Fibroblast of lung (primary cell): ENCODE measurements at places on chromosomes 11 and 22. TPM values are rescaled to one million over a fixed set of nuclear protein-coding genes. Genes with fewer than 3 reads are reported as not detected.

Gene ARL14EP
- total RNA-seq, result 32.2 and 33.9 TPM in 2 replicates

Gene BLID
- total RNA-seq, result 3.6 and 7.9 TPM in 2 replicates

Gene NXPE2
- total RNA-seq, result under 0.01 TPM in 1 of 2 replicates, not detected in the other

Gene PACSIN3
- total RNA-seq, result 19.8 and 20.0 TPM in 2 replicates

Gene ALDH3B2
- total RNA-seq, result not detected in 2 replicates

Gene ANO9
- total RNA-seq, result not detected in 2 replicates

Gene ELFN2
- under 0.01 TPM in 2 replicates for total RNA-seq

Gene SPDYC
- not detected in 2 replicates for total RNA-seq

Gene ZNF280A
- not detected in 2 replicates for total RNA-seq

Gene PTPRCAP
- under 0.01 and 0.17 TPM in 2 replicates for total RNA-seq

Gene TAF6L
- total RNA-seq, result 16.7 and 18.8 TPM in 2 replicates

Gene GNB1L
- total RNA-seq, result 6.4 and 7.8 TPM in 2 replicates

Gene CWF19L2
- 10.7 and 14.6 TPM in 2 replicates for total RNA-seq

Gene SMIM35
- total RNA-seq, result not detected in 2 replicates

Gene UEVLD
- 22.1 and 25.9 TPM in 2 replicates for total RNA-seq

Gene GRAP2
- not detected in 2 replicates for total RNA-seq

Gene CLDN5
- 0.33 and 0.51 TPM in 2 replicates for total RNA-seq

Gene C22orf31
- 0.17 TPM in 1 of 2 replicates, not detected in the other for total RNA-seq

Gene KCNJ11
- total RNA-seq, result not detected in 2 replicates

Gene B3GAT1
- under 0.01 TPM in 2 replicates for total RNA-seq

Gene IFITM10
- 0.26 and 0.50 TPM in 2 replicates for total RNA-seq

Gene KRTAP5-7
- total RNA-seq, result under 0.01 and 0.17 TPM in 2 replicates

Gene MAPK8IP1
- total RNA-seq, result 6.6 and 7.4 TPM in 2 replicates

Gene PLAAT3
- 32.1 and 45.4 TPM in 2 replicates for total RNA-seq

Gene HARBI1
- total RNA-seq, result 6.4 and 7.6 TPM in 2 replicates

Gene OLFML1
- 20.0 and 22.8 TPM in 2 replicates for total RNA-seq

Gene H19
- 1.8 and 55.0 TPM in 2 replicates for total RNA-seq

Gene ACRV1
- total RNA-seq, result 0.26 TPM in 1 of 2 replicates, not detected in the other

Gene C1QTNF4
- under 0.01 TPM in 2 replicates for total RNA-seq

Gene OR51E2
- not detected in 2 replicates for total RNA-seq

Gene UBE4A
- total RNA-seq, result 29.0 and 37.0 TPM in 2 replicates

Gene PICALM
- total RNA-seq, result 263 and 291 TPM in 2 replicates

Gene SERPING1
- total RNA-seq, result 17.2 and 20.0 TPM in 2 replicates

Gene ADM
- total RNA-seq, result 490 and 1,010 TPM in 2 replicates

Gene SYT12
- under 0.01 and 0.26 TPM in 2 replicates for total RNA-seq

Gene IPO7
- total RNA-seq, result 128 and 174 TPM in 2 replicates

Gene PIWIL4
- total RNA-seq, result 3.3 and 3.6 TPM in 2 replicates

Gene LRP4
- 1.3 TPM in 2 replicates for total RNA-seq

Gene C22orf15
- total RNA-seq, result 2.5 and 3.9 TPM in 2 replicates

Gene BRD1
- 23.9 and 26.6 TPM in 2 replicates for total RNA-seq

Gene FDXACB1
- total RNA-seq, result 1.8 and 2.6 TPM in 2 replicates

Gene DKK3
- total RNA-seq, result 387 and 1,064 TPM in 2 replicates

Gene LZTR1
- total RNA-seq, result 51.9 and 75.8 TPM in 2 replicates

Gene KCNQ1
- not detected in 2 replicates for total RNA-seq

Gene RFPL2
- total RNA-seq, result not detected in 2 replicates

Gene UPK2
- not detected in 2 replicates for total RNA-seq

Gene PGR
- total RNA-seq, result 0.77 and 2.0 TPM in 2 replicates

Gene NXPE4
- not detected in 2 replicates for total RNA-seq

Gene MYBPC3
- not detected in 2 replicates for total RNA-seq

Gene PKDREJ
- total RNA-seq, result under 0.01 TPM in 2 replicates
